ENCODE measurements at places on chromosomes 4 and X.

- no peak for DNase-seq
Observed at GRCh38 chr4:136743238-136743637, 789.1 kb downstream of the PCDH18 start.

GRCh38 chr4:61511716-61512488 lies 311.8 kb downstream of the ADGRL3 start:
- DNase-seq = no peak

DNA sequence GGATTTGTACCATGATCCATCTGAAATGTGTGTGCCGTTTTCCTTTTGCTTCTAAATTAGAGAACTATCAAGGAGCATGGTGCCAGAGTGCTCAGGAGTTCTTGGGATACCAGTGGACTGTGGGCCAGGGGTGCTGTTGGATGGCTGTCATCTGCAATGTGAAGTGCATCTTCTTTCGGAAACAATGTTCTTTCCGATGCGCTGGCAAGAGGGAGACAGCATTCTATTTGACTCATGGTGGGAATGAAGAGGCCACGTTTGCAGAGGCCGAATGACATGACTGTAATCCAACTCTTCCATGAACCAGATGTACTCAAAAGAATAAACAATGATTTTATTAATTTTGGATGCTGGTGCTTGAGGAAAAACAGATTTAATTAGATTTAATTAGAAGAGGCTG lies 45.5 kb downstream of the SORCS2 start:
- no peak for DNase-seq

DNA sequence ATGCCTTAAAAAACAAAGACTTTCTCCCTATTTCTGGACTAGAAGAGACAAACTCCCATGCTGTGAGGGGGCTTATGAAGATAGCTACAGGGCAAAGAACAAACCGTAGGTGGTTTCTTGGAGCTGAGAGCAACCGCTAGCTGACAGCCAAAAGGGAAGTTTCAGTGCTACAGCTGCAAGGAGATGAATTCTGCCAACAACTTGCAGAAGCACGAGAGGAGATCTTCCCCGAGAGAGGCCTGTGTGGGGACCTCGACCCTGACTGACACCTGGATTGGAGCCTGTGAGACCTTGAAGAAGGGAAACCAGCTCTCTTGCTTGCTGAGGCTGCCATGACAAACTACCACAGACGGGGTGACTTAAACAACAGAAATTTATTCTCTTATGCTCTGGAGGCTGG lies 183.8 kb upstream of the VCX3A start:
- DNase-seq = no peak

GRCh38 chrX:84909151-84909550 lies 94.5 kb upstream of the APOOL start:
- DNase-seq = no peak

- DNase-seq = no peak
Observed at GRCh38 chr4:54076673-54077072, 12.3 kb upstream of the CHIC2 start.

- DNase-seq = no peak
Observed at GRCh38 chrX:37776283-37776986, 3.4 kb upstream of the CYBB start.

GRCh38 chr4:4341861-4342650 lies 44.8 kb upstream of the NSG1 start:
- DNase-seq = no peak

DNA sequence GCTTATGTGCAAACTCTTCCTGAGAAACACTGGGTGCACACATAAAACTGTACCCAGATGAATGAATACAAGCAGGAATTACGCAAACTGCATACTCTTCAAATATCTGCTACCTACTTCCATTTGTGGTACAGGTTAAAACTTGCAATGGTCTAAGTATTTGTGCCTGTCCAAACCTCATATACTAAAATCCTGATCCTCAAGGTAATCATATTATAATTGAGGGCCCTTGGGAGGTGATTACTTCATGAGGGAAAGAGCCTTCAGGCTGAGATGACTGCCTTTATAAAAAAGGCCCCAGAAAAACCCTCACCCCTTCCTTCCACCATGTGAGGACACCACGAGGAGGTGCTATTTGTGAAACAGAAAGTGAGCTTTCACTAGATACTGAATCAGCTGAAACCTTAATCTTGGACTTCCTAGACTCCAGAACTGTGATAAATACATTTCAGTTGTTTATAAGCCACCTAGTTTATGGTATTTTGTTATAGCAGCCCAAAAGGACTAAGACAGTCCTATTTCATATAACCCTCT lies 1977.2 kb downstream of the PCDH7 start:
- no peak for DNase-seq

GRCh38 chr4:141654098-141654497 lies 17.7 kb downstream of the IL15 start:
- DNase-seq = peak; percentile 26

- no peak for DNase-seq
Observed at GRCh38 chr4:48767055-48767929, 12.8 kb downstream of the FRYL start.

DNA sequence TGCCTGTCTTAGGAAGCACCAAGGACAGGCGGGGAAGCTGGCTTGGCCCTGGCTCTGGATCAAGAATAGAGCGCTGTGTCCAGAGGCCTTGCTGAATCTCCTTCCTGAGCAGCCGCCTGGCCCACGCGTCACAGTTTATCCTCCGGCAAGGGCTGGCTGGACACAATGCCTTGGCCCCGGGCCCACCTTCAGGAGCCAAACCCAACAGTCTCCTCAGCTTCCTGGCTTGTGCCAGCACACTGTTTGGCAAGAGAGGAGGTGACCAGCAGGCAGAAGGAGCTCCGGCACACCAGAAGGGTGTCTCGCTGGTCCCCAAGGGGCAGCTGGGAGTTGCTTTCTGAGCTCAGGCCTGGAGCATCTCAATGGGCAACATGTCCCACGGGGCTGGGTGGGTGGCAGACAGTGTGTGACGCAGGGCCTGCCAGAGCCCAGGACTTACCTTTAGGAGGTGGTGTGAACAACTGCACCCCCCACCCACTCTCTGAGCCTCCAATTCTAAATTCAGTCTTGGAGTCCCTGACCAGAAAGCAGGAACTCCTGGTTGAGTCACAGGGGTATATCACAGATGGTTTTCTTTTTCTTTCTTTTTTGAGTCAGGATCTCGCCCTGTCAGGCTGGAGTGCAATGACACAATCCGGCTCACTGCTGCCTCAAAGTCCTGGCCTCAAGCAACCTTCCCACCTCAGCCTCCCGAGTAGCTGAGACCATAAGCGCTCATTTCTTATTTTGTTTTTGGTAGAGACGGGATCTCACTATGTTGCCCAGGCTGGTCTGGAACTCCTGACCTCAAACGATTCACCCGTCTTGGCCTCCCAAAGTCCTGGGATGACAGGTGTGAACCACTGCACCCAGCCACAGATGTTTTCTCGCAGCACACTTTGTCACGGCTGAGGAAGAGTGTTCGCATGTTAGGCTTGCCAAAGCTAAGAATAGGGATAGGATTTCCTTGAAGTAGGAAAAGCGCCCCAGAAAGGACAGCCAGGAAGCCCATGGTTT lies 361.2 kb downstream of the BCOR start:
- DNase-seq = peak; percentile 95
